ENCODE measurements at places on chromosomes 7 and 10. TPM values are rescaled to one million over a fixed set of nuclear protein-coding genes. Genes with fewer than 3 reads are reported as not detected.

- DNase-seq = no peak
Measured at GRCh38 chr7:117993377-117994003, 120.2 kb upstream of the CTTNBP2 start.

Gene MMP21
- 0.59 TPM for total RNA-seq

Gene LCOR
- total RNA-seq = 23.1 TPM

GRCh38 chr7:132785870-132786269 is 209.6 kb upstream of the PLXNA4 start:
- DNase-seq = no peak

DNA sequence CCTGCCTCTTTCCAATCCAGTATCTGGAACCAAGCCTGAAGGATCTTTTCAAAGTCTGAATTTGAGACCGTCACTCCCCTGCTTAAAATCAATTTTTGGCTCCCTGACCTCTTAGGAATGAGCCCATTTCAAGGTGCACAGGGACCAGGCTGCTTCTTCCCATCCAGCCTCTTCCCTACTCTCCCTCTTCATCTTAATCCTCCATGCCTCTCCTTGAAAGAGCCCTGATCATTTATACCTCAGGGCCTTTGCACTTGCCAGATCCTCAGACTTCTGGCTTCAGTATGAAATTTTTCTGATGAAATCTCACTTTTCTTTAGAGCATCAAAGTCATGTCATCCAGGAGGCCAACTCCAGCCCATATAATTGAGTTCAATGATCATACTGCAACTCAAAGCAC is 399.5 kb upstream of the CELF2 start:
- DNase-seq = no peak

DNA sequence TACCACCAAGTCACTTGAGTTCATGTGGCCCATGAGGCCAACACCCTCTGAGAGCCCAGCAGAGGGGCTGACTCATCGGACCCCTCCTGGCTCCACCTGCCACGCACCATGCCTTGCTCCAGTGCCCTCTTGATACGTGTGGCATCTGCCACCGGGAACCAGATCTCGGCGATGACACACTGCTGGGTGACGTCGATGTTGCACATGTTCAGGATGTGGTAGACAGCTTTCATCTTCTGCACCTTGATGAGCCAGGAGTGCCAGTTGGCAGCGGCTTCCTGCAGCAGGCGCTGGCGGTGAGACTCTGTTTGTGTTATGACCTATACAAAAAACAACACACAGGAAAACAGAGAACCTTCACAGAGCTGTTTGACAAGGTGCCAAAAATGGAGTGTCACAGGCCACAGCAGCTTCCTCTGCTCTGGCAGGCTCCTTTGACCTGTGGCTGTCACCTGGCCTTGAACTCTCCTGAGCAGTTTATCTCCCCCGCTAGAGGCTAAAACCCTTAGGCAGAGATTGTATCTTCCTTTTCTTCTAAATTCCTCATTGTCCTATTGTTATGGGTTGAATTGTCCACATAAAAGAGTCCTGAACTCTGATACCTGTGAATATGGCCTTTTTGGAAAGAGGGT is 45.2 kb upstream of the TMEM213 start:
- DNase-seq = peak; percentile 8

Gene SPDYE1
- not detected for total RNA-seq

- no peak for DNase-seq
Measured at GRCh38 chr10:71799608-71800453, 26.5 kb upstream of the VSIR start.

Gene CCL24
- not detected for total RNA-seq

Gene MKRN1
- total RNA-seq = 70.6 TPM

GRCh38 chr7:130297628-130298543 is 4.9 kb downstream of the CPA4 start:
- DNase-seq = no peak

Gene KCNIP2
- total RNA-seq = 22.0 TPM

GRCh38 chr7:83827036-83827435 is 178.1 kb upstream of the SEMA3E start:
- no peak for DNase-seq
